Right lung (tissue), 10 donors: ENCODE measurements at places on chromosomes 7 and 10. TPM values are rescaled to one million over a fixed set of nuclear protein-coding genes. Genes with fewer than 3 reads are reported as not detected.
A peak's percentile ranks its signal among the peaks of the same experiment; 100 is the strongest.

DNA sequence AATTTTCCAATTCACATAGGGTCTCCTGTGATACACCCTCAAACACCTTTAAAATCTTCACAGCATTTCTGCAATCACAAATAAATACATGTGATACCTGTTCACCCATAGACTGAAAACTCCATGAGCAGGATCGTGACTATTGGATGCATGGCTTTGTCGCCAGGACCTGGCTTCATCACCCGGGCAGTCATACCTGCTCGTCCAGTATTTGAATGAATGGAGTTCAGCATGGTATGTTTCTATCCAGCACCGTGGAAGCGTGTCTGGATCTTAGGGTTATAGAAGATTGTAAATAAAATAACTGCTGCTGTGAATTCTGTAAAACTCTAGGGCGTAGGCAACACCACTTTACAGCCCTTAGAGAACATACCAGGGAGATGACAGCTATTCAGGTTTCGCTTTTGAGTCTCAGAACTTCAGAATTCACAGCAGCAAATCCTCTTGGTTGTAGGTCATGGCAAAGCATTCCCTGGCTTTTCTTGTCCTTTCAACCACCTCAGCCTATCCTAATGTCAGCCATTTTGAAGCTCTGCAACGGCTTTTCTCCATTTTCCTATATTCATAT is 47.4 kb upstream of the USP6NL start:
- no peak for DNase-seq

DNA sequence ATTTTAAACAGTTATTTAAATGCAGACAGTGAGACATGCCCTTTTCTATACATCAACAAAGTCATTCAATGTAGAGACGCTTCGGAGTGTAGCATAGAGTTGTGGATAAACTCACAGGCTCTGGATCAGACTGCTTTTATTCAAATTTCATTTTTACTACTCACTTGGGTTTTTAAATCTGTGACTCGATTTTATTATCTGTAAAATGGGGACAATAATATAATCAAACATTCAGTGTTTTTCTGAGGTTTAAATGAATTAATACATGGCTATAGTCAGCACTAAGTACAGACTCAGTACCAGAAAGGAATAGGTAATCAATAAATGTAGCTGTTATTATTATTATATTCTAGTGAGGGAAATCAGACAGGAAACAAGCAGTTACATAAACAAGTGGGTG is 43.4 kb downstream of the THSD7A start:
- DNase-seq, result no peak

Gene PRPS1L1
- not detected for polyA plus RNA-seq

Gene MAGI2
- 5.3 TPM for polyA plus RNA-seq

DNA sequence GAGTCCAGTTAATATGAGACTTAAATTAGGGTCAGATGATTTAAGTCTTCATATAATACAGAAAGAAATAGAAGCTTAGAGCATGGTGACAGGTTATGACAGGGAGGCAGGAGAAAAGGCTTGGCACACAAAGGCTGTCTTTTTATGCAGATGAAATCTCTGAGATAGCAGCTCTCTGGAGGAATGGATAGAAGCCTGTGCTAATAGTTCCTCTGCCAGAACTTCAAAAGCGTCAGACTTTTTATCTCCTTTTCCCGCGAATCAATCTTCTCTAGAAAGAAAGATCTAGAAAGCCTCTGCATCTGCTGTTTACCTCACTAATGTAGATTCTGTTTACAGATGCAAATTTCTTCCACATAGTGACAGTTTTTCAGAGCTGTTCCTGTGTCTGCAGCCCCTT is 1106.2 kb downstream of the XPNPEP1 start:
- DNase-seq, result no peak

DNA sequence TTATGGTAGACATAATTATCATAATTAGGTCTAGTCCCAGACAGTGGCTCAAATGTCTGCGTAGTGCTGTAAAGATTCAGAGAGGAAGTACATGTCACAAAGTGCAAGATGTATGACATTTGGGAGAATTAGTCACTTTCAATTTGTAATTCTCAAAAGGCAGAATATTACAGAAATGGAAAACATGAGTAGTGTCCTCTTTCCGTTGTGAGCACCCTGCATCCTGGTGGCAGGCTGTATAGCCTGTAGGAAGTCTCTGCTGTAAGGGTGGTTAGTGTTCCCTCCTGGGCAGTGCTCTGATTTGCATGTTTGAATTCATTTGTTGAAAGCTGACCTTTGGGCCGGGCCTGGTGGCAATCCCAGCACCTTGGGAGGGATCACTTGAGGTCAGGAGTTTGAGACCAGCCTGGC is 17.0 kb downstream of the CDK14 start:
- no peak for DNase-seq

DNA sequence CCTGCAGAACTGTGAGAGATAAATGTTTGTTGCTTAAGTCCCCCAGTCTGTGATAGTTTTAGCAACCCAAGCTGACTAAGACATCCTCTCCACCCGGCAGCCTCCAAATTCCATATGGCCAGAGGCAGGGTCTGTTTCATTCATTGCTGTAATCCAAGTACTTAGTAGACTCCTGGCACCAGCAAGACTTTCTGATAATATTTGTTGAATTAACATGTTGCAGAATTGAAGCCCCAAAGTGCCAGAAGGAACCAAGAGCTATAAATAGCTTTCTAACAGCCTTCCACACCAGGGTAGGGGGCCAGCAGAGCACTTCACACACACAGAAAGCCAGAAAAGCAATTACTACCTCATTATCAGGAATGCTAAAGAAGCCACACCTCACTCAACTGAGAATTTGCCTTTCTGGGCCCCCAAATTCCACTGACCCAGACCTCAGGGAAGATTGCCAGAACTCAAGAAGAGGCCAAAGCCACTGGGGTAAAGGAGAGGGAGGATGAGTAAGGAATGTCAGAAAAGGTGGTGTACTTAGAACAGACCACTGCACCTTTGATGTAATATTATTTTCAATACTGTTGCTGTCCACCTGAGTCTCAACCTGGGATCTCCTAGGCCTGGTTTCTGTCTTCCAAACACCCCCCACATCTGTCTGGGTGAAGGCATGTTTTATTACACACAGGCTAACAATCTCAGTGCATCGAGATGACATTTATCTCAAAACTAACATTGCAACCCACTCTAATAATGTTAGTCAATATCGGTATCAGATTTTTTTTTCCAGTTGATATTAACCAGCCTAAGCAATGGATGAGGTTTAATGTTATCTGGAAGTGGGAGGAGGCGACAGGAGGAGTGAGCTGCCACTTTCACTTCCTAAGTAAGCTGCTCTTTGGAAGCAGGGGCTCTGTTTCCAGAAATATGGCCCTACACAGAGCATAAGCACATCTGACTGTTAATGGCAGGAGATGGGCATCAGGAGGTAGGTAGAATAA is 5.5 kb downstream of the NOD1 start:
- no peak for DNase-seq

- DNase-seq, result no peak
Measured at GRCh38 chr10:22310928-22311327, 5.3 kb upstream of the COMMD3 start.

DNA sequence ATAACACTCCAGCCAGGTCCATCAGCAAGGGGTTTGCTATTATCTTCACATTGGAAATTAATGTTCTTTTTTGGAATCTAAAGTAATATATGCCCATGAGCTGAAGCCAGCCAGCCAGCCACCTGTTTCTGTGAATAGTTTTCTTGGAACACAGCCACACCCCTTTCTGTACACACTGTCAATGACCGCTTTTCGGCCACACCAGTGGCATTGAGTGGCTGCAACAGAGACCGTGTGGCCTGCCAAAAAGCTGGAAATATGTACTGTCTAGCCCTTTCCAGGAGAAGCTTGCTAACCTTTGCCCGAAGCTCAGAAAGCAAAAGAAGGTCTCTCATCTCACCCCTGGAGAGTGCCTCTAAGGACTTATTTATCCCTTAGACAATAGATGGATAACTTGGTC is 98.5 kb upstream of the NPS start:
- DNase-seq, result no peak

- DNase-seq, result no peak
Measured at GRCh38 chr10:620417-620816, 69.1 kb downstream of the DIP2C start.

DNA sequence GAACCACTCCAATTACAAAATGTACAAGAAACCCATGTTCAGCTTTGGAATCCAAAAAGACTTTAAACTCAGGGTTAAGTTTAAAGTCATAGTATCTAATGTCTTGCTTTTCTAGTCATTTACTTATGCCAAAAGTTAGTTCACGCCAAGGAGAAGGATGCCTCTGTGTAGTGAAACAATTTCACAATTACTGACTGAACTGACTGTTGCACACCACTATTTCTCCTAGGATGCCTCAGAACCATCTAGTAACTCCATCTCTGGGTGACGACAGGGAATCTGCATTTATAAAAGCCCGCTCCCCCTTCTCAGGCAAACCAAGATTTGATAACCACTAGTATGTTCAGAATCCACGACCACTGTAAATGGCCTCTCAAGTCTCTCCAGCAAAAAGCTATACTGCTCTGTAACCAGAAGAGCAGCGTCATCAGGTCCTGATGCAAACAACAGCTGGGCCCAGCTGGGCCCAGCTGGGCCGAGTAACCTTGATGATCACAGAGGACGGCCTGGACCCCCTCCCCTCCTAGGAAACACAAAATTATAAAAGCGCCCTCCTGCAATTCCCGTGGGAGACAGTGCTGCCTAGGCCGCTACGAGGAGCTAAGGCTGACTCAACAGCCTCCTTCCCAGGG is 680 bp upstream of the ADO start:
- peak; percentile 96 for DNase-seq

DNA sequence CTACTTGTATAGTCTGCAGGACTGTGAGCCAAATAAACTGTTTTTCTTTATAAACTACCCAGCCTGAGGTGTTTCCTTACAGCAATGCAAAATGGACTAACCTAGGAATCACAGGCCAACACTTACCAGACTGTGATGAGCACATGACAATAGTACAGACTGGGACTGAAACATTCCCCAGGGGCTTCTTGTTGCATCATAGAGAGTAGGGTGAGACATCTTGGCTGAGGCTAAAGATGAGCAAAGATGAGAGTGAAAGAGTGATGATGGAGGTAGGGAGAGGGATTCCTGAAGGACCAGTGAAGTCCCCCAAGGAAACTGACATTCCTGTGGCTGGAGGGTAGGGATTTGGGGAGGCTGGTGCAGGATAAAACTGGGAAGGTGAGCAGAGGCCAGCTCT is 194.4 kb downstream of the TPST1 start:
- DNase-seq, result no peak

Gene USP54
- 41.6 TPM for polyA plus RNA-seq

Gene C10orf53
- not detected for polyA plus RNA-seq

Gene ARHGAP22
- 1.3 TPM for polyA plus RNA-seq

Gene PDE1C
- 2.6 TPM for polyA plus RNA-seq

DNA sequence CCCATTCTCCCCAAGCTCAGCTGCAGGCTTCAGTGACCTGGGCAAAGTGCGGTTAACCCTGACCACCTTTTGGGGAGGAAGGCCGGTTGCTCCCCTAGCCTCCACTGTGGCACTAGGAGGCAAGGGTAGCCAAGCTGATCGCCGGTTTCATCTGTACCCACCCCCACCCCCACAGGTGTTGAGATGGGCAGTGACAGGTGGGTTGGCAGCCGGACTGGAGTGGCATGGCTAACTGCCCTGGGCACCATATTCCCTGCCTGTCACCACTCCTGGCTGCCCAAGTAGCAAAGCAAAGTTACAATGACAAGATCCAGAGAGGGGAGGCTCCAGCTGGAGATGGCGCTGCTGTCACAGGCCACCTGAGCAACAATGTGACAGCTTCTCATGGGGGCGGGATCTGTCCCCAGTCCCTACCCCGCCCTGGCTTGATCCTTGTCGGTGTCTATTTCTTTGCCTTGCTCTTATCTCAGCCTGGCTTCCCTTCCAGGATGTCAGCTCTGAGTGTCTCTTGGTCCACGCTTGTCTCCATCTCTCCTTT is 27.0 kb upstream of the BMS1 start:
- no peak for DNase-seq

GRCh38 chr10:2882628-2883027 is 184.7 kb upstream of the PFKP start:
- no peak for DNase-seq

GRCh38 chr10:21292763-21293517 is 232.5 kb downstream of the SKIDA1 start:
- DNase-seq, result peak; percentile 85

DNA sequence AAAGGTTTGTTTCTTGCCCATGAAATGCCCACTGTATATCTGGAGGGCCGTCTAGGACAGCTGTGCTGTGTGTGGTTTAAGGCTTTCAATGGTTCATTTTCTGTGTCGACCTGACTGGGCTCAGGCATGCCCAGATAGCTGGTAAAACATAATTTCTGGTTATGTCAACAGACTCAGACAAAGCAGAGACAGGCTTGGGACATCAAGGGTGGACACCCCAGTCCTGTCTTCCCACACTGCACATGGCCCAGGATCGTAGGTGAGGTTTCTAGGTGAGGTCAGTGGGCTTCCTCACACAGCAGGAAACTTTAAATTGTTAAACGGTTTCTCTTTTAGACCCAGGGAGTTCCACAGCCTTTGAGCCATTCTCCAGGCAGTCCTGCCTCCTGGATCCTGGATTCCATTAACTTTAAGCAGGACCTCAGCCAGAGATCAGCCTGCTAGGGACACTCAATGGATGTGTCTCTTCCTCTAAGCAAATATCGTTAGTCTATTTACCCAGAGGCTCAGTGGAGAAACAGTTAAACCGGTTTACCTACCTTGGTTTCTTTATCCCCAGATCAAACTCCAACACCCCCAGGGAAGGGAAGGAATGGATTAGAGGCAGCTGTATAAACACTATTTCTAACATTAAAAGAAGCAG is 66.4 kb downstream of the ST8SIA6 start:
- DNase-seq, result no peak

DNA sequence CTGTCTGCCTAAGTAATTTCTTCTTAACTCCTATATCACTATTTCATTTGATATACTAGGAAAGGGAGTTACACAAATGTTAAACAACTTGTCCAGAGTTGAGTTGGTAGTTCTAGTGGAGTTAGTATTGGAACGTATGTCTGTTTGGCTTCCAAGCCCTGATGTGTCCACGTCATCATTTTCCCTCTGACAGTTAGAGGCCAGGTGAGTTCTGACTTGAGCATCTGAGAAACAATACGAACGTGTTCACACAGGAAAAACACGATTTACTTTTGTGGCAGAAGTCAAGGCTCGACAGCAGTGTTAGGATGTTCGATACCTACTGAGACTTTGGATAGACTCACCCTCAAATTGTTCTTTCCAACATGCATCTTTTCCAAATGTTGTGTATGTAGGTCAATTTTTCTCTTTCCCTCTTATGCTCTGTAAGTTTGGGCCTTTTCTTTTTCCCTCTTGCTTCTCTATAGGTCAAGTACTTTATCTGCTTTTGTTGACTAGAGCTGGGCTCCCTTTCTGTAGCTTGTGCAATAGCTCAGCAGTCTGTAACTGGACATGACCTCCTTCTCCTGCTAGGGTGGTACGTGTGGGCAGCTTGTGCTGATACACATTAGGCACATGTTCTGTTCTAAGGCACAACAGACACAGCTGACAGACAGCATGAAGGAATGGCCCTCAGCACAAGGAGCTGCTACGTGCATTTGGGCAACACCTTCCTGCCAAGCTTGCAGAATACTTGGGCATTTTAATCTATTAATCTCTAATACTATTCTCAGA is 222.9 kb downstream of the PTEN start:
- no peak for DNase-seq

- DNase-seq, result no peak
Measured at GRCh38 chr10:59839576-59839975, 66.8 kb downstream of the CCDC6 start.

GRCh38 chr7:112238852-112239610 is 32.5 kb downstream of the ZNF277 start:
- no peak for DNase-seq

Gene SEMA3D
- 44.4 TPM for polyA plus RNA-seq

Gene UNC5B
- 19.4 TPM for polyA plus RNA-seq

Gene SOSTDC1
- 42.6 TPM for polyA plus RNA-seq
